HCT116 (cell line): ENCODE measurements at places on chromosomes 3 and 15. TPM values are rescaled to one million over a fixed set of nuclear protein-coding genes. Genes with fewer than 3 reads are reported as not detected.

BMF gene
- 1.0 TPM for total RNA-seq

STX19 gene
- total RNA-seq = not detected

LRRN1 gene
- total RNA-seq = 0.10 TPM

- H3K4me1 ChIP-seq = no peaks in the 10 kb centered on the region
- no peak for DNase-seq
- H3K4me3 ChIP-seq = no peak overlapping the region
- no peaks in the 10 kb centered on the region for H3K36me3 ChIP-seq
- H3K27ac ChIP-seq = no peak overlapping the region
Measured at GRCh38 chr3:141845407-141846049, 30.9 kb upstream of the ATP1B3 start.

GRCh38 chr15:33975022-33975565 lies 6.8 kb downstream of the CHRM5 start:
- H3K27me3 ChIP-seq = no peaks in the 10 kb centered on the region
- no peaks in the 10 kb centered on the region for H3K4me1 ChIP-seq
- no peaks in the 10 kb centered on the region for H3K36me3 ChIP-seq
- H3K4me3 ChIP-seq = no peak overlapping the region

DNA sequence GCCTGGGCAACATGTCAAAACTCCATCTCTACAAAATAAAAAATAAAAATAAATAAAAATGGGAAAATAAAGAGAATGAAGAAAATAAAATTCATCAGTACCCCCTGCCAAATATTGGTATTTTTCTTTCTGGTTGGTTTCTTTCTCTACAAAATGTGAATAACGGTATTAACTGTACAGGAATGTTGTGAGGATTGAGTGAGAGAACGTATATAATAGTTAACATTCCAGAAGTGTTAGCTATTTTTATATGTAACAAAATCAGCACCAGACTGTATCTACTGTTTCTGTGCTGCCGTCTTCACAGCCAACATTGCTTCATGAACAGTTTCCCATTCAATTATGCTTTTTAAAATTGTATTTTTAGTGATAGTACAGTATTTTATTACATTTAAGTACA lies 25.5 kb upstream of the RNU6-1 start:
- no peak overlapping the region for H3K4me3 ChIP-seq
- H3K27me3 ChIP-seq = no peaks in the 10 kb centered on the region
- H3K27ac ChIP-seq = no peak overlapping the region
- DNase-seq = no peak
- H3K36me3 ChIP-seq = no peaks in the 10 kb centered on the region

DNA sequence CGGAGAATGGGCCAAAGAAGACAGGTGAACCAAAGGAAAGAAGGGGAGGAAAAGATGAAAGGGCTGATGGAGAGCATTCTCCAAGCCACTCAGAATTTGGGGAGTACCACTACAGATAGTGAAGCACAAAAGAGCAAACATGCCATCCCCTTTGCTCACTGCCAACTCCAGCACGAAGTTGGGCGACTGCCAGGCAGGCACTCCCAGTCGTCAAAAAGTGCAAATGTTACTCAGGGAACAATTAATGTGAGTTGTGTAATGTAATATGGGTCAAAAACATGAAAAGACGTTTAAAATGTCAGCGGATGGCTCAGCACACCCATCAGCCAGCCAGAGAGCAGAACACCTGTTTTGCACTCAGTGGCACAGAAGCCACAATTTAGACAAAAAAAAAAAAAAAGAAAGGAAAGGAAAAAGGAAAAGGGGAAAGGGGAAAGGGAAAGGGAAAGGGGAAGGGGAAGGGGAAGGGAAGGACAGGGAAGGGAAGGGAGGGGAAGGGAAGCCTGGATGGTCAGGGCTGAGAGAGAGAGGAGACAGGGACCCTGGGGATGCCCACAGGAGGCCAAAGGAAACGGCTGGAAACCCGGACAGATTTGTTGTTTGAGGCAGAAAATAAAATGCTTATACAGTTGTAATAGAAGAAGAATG lies 82.7 kb downstream of the COL8A1 start:
- H3K27ac ChIP-seq = no peak overlapping the region
- H3K4me3 ChIP-seq = no peak overlapping the region
- H3K36me3 ChIP-seq = no peaks in the 10 kb centered on the region
- H3K27me3 ChIP-seq = peaks cover 76% of the 10 kb centered on the region
- no peak for DNase-seq
- no peaks in the 10 kb centered on the region for H3K4me1 ChIP-seq

DNA sequence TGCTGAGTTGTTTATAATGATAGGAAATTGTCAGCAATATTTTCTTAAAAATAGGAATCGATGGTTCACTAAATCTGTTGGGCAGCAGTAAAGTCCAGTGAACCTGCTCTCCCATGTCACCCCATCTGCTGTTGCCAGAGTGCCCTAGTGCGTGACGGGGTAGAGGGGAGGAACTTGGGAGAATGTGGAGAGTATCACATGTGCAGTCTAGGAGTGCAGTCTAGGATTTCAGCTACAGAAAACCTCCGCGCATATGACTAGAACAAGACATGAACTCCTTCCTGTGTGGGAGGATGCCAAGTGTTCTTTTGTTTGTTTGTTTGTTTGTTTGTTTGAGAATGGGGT lies 74.6 kb upstream of the ACAD9 start:
- no peaks in the 10 kb centered on the region for H3K27me3 ChIP-seq
- H3K36me3 ChIP-seq = peaks cover 43% of the 10 kb centered on the region
- no peak overlapping the region for H3K27ac ChIP-seq
- H3K4me1 ChIP-seq = peaks cover 31% of the 10 kb centered on the region
- no peak overlapping the region for H3K4me3 ChIP-seq

DNA sequence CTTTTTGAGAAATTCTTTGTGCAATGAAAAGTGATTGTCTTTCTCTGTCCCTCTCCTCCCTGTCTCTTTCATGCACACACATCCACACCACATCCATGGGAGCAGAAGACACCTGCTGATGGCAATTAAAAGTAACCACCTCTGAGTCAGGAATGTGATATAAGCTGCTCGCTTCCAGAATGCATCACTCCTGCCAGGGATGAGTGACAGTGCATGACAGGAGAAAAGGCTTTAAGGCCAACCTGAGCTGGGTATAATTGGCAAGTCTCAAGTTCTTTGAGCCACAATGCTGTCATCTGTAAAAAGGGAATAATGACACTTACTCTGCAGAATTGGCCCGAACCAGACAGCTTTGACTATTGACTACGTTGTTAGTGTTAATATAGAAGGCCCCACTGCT lies 59.6 kb downstream of the UBP1 start:
- H3K27ac ChIP-seq = no peak overlapping the region
- H3K27me3 ChIP-seq = no peaks in the 10 kb centered on the region
- DNase-seq = no peak
- H3K4me1 ChIP-seq = no peaks in the 10 kb centered on the region
- H3K4me3 ChIP-seq = no peak overlapping the region

DNA sequence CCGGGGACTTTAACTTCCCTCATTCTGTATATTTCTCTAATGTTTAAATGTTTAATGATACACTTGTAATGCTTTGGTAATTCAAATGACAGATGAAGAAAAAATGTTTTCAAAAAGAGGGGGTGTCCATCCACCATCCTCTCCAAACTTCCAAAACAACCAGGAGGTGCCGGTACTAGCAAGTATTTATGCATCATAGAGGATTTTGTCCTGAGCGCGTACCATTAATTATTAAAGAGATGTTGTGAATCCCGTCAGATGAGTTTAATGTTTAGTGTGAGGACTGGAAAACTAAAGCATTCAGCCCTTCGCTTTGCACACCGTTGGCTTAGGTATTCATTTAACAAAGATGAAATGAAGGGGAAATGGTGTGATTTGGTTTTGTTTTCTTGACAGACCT lies 1.3 kb downstream of the SLC28A1 start:
- no peaks in the 10 kb centered on the region for H3K4me1 ChIP-seq
- H3K27ac ChIP-seq = no peak overlapping the region
- no peaks in the 10 kb centered on the region for H3K27me3 ChIP-seq
- no peak for DNase-seq

DNA sequence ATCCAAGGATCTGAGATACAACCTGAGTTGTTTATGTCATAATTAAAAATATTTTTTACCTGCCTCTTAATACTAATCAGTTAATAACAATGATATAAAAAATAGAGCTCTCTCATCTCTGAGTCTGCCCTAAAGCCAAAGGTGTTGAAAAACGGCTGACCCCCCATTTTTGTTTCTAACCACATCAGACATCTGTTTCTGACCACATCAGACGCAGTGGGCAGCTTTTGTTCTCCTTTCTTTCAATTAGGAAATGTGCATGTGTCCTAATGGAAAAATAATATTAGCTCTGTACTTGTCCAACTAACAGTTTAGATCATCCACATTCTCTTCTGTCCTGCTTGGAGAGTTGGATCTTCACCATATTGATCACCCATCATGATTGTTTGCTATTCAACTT lies 144.6 kb downstream of the SHOX2 start:
- H3K36me3 ChIP-seq = no peaks in the 10 kb centered on the region
- no peaks in the 10 kb centered on the region for H3K4me1 ChIP-seq
- no peak overlapping the region for H3K4me3 ChIP-seq
- no peak for DNase-seq
- H3K27ac ChIP-seq = no peak overlapping the region
